ENCODE measurements at places on chromosomes 3 and 15. TPM values are rescaled to one million over a fixed set of nuclear protein-coding genes. Genes with fewer than 3 reads are reported as not detected.
A peak's percentile ranks its signal among the peaks of the same experiment; 100 is the strongest.

DNA sequence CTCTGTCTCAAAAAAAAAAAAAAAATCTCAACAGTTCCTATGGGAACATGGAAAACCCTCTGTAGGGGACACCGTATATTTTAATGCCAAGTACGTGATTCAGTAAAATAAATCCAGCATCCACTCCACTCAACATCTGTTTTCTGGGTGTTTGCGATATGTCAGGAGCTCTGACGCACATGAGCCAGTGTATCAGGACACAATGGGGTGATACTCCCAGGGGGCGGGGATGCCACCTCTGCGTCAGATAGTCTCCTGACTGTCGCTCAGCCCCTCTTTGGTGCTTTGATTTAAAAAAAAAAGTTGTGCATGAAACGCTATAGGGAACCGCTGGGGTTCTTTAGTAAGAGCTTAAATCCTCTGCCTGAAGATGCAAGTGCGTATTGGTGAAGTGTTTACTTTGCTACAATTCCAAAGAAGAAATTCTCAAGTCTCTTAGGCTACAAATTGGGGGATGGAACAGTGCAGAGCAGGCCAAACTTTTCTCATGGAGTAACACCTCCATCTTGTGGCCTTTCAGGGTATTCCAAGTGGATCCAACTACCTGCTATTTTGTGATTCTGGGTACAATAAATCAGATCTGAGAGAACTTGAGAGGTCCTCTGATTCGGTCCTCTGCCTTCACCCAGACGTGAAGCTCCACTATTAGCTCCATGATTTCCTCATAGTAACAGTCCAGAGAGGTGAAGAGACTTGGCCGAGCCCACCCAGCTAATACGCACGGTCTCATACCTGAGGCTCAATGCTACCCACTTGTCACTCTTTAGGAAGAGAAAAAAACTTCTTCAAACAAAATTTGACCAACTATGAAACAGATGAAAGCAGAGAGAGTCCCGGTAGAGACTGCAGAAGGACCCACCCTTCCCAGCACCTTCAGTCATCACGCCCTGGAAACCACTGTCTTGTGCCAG is 9.3 kb upstream of the NR2E3 start:
- DNase-seq: peak; percentile 29

GRCh38 chr3:194687638-194688199 is 2.0 kb downstream of the FAM43A start:
- DNase-seq: peak; percentile 63

The CCR8 gene
- not detected for total RNA-seq

The PLXND1 gene
- 187 TPM for total RNA-seq

- DNase-seq: peak; percentile 49
These were observed 68.1 kb upstream of the TLE3 start for GRCh38 chr15:70165716-70166284.

The P2RY1 gene
- total RNA-seq: 1.2 TPM

DNA sequence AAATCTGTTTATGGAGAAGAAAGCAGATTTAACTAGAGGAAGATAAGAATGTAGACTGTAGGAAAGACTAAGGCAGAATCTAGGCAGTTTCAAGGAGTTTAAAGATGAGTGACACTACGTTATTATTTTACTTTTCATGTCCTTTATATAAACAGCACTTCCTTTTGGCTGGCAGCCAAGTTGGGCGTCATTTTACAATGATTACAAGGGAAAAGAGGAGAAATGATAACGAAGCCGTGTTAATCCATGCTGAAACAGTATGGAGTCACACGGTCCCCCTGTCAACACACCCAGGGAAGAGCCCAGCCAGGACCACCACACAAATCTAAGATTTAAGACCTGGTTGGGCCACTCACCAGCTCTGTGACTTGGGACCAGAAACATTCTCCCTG is 83.7 kb upstream of the NEO1 start:
- no peak for DNase-seq

DNA sequence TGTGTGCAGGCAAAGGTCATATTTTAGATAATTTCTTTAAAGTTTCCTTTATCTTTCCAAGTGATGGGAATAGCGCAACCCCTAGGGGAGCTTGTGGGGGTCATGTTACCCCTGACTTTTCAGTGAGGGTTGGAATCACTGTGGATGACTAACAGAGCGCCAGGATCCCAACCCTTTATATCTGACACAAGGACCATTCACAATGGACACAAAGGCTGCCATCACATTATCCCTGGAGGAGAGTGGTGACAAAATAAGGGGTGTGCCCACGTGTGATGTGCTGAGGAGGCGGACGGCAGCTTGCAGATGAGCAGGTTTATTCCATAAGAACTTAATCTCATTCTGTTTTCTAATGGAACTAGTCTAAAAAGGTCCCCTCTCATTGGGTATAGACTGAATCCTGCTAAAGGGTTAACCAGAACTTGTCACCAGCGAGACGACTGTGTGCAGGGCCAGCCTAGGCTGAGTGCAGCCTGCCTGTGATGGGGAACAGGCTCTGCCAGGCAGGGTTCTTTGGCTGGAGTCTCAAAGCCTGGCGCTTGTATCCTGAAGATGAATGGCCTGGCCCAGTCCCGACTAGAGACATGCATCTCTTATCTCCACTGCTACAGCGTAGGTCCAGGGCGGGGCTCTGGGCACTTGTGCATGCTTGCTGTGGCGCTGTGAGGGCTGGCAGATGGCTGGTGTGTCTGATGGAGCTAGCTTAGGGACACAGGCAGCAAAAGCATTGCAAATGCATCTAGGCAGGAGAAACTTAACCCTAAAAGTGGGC is 50.2 kb downstream of the CHDH start:
- no peak for DNase-seq

DNA sequence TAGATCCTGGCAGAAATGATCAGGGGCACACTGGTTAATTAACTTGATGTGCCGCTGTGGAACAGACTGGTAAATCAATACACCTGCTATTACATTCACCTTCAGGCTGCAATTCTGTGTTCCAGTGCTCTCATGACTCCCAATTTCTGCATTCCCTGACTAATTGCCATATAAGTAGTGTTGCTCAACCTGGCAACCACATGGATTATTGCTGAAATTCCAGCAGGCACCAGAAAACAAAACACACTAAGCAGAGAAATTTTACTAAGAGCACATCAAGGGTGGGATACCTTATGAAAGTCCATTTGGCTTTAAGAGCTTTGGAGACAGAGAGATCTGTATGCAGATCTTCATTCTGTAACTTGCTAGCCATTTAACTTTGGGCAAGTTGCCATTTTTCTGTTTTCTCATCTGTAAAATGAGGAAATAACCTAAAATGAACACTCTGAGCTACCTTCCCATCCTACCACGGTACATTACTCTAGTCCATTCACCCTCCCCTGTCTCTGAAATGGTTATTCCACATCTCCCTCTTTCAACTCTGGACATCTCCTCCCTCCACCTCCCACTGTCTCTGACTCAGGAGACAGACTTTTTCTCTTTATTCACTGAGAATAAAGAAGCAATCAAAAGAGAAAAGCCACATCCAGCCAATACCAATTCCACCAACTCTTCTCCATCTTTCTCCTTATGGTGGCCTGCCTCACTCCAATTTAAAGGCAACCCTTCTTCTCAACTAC is 54.6 kb downstream of the STAC start:
- no peak for DNase-seq

- DNase-seq: no peak
These were observed 22.7 kb downstream of the ATRIP start for GRCh38 chr3:48469046-48469915.

The STARD9 gene
- total RNA-seq: 27.5 TPM

DNA sequence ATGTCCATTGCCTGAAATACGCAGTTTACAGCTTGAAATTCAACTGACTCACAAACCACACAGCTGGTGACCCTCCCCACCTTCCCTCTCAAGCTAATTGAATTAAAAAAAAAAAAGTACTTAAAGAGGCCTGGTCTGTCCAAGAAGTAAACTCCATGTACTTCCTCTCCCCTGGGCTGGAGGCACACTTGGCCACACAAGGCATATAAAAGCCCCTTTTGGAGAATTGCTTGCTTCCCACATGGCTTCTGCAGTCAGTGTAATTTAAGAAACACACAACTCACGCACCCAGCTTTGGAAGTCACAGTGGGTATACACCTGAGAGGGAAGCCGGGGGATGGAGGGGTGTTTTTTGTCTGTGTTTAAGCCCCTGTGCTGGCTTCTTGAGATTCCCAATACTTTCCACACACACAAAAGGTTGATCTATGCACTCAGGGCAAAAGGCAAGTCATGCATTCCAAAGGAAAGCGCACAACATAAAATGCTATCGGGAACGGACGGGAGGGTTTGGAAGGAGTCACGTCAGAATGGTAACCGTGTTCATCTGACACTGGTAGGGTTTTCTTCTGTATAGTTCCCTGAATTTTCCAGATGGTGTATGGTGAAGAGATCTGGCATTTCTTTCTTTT is 106.6 kb upstream of the ALDH1A3 start:
- no peak for DNase-seq

- DNase-seq: no peak
These were observed 38.3 kb downstream of the SLC6A6 start for GRCh38 chr3:14440531-14441239.
